Stimulated activated CD4-positive, alpha-beta T cell treated with anti-CD3 and anti-CD28 coated beads, Interleukin-4, amount 100 ng/mL, for 24 hours (primary cell): ENCODE measurements at places on chromosomes 3 and 15.

- no peak for DNase-seq
Observed at GRCh38 chr3:176293276-176293675, 904.0 kb downstream of the TBL1XR1 start.

DNA sequence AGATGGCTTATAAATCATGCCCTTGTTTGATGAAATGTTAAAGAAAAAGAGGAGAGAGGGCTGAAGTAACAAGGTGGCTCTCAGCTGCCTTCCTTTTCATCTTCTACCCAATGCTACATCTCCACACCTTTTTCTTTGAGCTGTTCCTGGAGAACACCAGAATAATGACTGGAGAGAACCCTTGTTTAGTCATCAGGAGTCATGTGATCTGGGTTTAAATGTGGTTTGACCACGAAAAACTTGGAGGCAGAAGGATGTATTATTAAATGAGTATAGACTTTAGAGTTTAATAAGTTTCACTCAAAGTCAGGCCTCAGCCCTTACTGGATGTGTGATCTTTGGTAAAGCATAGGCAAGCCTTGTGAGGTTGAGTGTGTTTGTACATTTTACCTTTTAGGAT lies 230.3 kb upstream of the TBL1XR1 start:
- peak; percentile 32 for DNase-seq

GRCh38 chr15:58161436-58161930 lies 23.3 kb downstream of the AQP9 start:
- DNase-seq, result no peak

DNA sequence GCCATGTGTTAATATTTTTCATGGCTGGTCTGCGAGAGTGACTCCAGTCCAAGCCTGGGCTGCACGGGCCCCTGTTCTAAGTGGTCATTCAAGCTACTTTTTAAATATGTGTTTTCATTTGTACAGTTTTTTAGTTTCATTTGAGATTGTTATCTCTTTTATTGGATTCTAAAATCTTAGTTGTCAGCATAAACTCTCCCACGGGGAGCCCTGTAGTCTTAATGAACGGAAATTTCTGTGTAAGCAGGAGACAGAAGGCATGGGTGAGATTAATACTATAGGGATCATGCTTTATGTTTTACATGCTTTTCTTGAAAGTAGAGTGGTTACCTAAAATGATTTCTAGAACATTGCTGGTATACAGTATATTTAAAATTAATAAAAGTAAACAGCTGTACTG lies 373.1 kb upstream of the SLCO3A1 start:
- DNase-seq, result no peak

GRCh38 chr15:69626095-69627066 lies 173.8 kb downstream of the RPLP1 start:
- no peak for DNase-seq

- DNase-seq, result no peak
Observed at GRCh38 chr15:94059013-94059587, 172.3 kb upstream of the MCTP2 start.

DNA sequence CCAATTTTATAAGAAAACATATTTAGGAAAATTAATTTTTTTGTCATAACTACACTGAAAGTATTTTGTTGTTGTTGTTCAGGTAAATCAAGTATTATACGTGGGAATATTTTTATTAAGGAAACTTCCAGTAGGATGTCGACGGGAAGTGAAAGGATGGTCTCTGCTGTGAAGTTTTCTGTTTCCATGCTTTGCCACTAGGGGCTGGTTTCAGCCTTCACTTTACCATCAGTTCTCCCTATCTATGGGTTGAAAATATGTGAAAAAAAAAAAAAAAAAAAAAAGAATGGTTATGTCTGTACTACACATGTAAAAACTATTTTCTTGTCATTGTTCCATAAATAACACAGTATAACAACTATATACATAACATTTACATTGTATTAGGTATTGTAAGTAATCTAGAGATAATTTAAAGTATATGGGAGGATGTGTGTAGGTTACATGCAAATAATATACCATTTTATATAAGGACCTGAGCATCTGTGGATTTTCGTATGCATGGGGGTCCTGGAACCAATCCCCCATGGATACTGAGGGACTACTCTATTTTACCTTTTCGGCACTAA lies 136.7 kb downstream of the SMAD6 start:
- no peak for DNase-seq

GRCh38 chr3:52866427-52866826 lies 30.9 kb downstream of the STIMATE start:
- no peak for DNase-seq

DNA sequence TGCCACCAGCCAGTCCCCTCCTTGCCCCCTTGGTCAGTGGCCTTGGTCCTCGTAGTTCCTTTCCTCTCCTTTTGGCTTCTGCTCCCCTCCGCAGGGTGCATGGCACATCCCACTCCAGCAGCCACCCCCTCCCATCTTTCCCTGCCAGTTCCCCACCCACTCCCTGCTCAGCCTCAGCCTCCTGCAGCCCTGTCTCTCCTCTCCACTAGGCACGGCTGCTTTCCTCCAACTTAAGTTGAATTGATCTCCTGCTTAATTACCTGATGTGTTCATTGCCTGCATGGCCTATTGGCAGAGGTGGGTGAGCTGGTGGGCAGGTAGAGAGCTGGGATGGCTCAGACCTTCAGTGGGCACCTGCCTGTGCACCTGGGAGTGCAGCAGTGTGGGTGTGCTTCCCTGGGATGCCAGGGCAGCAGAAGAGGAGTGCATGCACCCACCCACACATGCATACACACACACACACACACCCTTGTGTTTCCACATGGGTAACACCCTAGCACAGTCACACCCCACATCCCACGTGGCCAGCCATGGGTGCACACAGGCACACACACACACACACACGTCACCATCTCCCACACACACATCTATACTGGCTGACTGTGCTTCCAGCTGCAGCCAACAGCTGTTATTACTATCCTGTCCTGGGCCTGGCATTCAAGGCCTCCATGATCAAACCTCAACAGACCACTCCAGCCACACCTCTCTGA lies 30.9 kb downstream of the C3orf18 start:
- no peak for DNase-seq

DNA sequence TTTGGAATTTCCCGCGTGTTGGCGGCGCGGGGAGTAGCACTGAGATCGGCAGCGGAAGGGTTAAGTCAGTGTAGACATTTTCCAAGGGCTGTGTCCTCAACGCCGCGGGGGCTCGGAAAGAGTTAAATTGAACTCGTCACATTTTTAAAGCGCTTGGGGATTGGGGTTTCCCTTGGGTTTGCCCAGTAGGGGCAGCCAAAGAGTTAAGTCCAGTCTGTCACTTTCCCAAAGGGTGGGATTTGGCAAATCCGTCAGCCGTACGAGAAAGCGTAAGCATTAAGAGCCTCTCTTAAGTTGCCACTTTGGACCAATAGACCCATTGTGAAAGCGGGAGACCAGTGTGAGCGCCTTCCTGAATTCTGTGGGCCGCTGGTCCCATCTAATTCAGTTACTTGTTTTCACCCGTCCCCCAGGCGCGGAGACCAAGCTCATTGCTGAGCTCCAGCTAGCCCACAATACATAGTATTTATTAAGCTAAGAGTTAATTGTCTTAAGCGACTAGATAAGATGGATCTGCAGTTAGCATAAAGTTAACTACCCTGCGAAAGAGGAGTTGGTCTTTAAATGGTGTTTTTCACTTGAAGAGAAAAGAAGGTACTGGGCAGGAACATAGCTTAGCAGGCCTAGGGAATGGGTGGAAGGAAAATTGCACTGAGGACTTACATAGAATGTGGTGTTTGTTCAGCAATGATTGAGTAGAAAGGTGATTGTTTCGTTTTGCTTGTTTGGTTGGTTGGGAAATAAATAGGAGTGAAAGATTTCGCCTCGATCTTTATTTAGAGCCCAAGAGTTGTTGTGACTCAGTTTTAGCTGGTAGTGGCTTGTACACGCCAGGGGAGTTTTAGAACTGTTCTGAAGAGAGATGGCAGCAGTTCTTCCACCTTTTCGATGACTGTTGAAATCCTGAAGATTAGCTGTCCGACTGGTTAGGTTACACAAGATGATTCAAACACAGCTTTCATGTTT lies 932 bp downstream of the ARL8B start:
- DNase-seq, result peak; percentile 39

- DNase-seq, result no peak
Observed at GRCh38 chr15:81469154-81469553, 95.1 kb upstream of the TMC3 start.

DNA sequence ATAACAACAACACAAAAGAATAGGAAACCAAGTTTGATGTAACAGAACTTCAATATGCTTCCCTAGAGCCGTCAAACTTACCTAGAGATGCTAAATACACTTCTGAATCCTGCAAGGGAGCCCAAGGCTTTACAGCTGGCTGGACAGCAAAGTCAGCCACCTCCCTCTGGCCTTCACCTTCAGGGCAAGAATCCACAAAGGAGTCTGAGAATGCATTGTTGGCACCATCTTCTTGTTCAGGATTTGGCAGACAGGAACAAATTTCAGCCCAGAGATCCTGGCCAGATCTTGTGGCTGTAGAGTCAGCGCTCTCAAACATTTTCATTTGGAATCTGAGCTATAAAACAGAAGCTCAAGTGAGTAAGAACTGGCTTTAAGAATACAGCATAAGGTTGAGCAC lies 2.2 kb downstream of the CCDC32 start:
- DNase-seq, result no peak

- no peak for DNase-seq
Observed at GRCh38 chr3:142946861-142947260, 16.6 kb downstream of the PAQR9 start.

DNA sequence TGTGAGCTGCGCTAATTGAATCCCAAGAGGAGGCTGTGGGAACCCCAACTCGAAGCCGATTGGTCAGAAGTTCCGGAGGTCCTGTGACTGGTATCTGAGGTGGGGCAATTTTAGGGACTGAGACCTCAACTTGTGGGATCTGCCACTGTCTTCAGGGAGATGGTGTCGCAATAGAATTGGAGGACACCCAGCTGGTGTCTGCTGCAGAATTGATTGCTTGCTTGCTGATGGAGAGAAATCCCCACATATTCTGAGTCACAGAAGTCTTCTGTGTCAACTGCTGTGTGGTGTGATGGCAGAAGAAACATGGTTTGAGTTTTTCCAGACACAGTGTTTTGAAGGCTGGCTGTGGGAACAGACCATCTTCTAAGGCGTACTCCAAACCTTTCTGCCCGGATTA lies 99.7 kb upstream of the PLXNA1 start:
- no peak for DNase-seq

GRCh38 chr3:40895109-40895508 lies 304.2 kb upstream of the CTNNB1 start:
- no peak for DNase-seq

DNA sequence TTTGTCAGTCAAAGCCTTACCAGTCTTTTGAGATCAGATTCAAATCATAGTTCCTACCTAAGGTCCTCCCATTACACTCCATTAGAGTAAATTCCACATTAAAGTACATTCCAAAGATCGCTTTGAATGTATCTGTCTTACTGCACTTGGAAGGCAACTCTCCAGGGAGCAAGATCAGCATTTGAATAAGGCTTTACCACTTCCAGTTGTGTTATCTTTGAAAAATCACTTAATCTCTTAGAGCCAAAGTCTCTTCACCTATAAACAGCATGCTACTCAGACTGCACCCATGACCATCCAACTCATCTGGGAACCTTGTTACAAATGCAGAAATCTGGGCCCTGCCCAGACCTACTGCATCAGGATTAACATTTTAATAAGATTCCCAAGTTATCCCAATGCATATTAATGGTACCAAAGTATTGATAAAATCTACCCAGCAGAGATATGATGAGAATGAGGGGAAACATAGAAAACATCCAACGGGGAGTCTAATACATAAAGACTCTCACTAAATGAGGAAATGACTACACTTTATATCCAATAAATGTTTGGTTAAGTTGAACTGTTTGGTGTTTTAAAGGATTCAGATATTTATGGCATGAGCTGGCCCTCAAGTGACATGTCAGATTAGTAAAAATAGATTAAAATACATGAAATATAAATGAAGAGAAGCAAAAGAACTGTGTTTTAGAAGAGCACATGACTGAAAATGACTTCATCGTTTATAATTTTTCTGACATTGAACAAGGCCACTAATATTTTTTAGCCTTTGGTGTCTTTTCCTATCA lies 75.9 kb downstream of the TNIK start:
- DNase-seq, result no peak

GRCh38 chr3:62531981-62532380 lies 158.6 kb upstream of the FEZF2 start:
- DNase-seq, result no peak

DNA sequence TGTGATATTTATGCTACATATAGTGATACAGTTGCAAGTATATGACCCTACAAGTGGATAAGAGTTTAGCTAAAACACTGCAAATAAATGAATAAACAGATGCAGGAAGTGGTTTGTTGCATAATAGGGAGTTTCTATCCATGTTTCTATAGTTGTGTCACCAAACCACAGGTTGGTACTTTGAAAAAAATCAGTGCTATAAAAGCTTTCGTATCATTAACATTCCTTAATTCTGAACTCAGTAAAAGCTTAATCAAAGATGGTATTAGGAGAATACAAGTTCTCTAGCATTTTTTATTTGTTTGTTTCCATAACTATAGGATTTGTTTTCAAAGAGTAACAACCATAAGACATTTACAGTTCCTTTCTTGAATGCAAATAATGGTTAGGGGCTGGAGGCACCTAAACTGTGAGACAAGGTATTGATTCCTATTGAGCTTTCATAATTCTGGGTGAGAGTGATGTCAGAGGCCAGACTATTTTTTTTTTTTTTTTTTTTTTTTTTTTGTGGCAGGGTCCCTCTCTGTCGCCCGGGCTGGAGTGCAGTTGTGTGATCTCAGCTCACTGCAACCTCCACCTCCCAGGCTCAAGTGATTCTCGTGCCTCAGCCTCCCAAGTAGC lies 29.6 kb downstream of the CPOX start:
- peak; percentile 18 for DNase-seq

DNA sequence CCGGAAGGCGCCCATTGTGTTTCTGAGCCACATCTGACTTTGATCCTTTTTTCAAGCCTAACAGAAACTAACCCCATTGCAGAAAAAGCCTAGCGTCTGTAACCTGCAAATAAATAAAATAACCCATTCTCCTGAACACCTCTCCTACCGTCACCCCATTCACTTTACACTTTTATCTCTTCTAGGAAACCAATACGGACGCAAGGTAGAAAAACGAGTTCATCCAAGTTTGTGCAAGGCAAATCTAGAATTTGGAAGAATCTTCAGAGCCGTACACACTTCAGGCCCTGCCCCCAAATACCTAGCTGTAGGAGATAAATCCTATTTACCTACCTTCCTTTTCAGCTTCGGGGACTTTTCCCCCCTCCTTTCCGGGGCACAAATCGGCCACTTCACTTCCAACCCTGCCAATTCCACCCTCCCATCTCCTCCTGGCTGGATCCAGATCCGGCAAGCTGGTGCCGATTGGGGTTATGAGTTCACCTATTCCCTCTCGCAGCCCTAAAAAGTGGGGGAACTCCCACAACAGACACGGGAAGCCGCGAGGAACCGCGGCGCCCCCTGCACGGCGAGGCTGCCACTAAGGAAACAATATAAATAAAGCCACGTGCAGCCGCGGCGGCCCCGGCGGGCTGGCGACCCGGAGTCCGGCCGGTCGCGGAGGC lies 987 bp downstream of the PRTG start:
- no peak for DNase-seq

- DNase-seq, result no peak
Observed at GRCh38 chr15:47266566-47266965, 450.7 kb upstream of the SEMA6D start.
